Mesendoderm (in vitro differentiated cells): ENCODE measurements at places on chromosomes 16 and 17.

DNA sequence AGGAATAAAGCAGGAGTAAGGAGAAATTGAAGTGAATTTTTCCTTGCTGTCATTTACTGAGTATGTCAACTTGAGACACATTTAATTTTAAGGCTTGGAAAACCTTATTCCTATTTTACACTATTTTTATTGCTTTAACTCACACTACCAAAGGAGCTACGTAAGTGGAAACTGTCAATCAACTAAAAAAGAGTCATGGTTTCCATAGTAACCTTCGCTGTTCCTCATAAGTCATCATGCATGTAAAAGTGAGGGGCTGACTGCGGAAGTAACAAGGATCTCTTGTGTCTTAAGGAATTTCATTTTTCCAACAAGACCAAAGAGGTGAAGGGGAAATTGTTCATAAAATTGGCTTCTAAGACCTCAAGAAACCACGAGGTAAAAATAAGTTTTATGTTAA is 516.2 kb upstream of the CA10 start:
- no peaks in the 10 kb centered on the region for H3K36me3 ChIP-seq
- no peak overlapping the region for H3K27ac ChIP-seq
- H3K4me3 ChIP-seq, result no peak overlapping the region
- H3K27me3 ChIP-seq, result no peaks in the 10 kb centered on the region
- no peaks in the 10 kb centered on the region for H3K4me1 ChIP-seq

DNA sequence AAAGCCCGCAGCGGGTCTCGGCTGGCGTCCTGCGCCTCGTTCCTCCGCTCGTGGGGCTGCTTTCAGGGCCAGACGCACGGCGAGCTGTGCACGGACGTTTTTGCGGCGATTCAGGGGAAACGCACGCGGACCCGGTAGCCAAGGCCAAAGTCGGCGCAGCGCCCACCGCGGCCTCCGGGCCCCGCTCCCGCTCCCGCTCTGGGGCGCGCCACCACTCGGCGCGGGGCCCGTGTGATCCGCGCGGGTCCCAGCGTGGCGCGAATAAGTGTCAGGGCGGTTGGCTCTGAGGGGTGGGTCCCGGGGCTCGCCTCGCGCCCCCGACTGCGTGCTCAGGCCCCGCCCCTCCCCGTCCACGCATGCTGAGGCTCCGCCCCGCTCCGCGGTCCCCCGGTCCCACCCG is 694 bp upstream of the TBCD start:
- DNase-seq, result peak; percentile 49
- no peak overlapping the region for H3K27ac ChIP-seq
- peaks cover 2% of the 10 kb centered on the region for H3K36me3 ChIP-seq
- no peaks in the 10 kb centered on the region for H3K27me3 ChIP-seq
- H3K4me1 ChIP-seq, result peaks cover 10% of the 10 kb centered on the region

GRCh38 chr17:57868007-57868909 is 18.4 kb upstream of the MRPS23 start:
- peak overlapping the region; percentile 60 for H3K27ac ChIP-seq
- H3K4me3 ChIP-seq, result no peak overlapping the region
- peaks cover 5% of the 10 kb centered on the region for H3K4me1 ChIP-seq
- DNase-seq, result peak; percentile 93
- H3K36me3 ChIP-seq, result no peaks in the 10 kb centered on the region

GRCh38 chr16:11848842-11849241 is 2.5 kb downstream of the RSL1D1 start:
- H3K27ac ChIP-seq, result no peak overlapping the region
- DNase-seq, result no peak
- no peak overlapping the region for H3K4me3 ChIP-seq
- no peaks in the 10 kb centered on the region for H3K4me1 ChIP-seq
- H3K27me3 ChIP-seq, result no peaks in the 10 kb centered on the region

DNA sequence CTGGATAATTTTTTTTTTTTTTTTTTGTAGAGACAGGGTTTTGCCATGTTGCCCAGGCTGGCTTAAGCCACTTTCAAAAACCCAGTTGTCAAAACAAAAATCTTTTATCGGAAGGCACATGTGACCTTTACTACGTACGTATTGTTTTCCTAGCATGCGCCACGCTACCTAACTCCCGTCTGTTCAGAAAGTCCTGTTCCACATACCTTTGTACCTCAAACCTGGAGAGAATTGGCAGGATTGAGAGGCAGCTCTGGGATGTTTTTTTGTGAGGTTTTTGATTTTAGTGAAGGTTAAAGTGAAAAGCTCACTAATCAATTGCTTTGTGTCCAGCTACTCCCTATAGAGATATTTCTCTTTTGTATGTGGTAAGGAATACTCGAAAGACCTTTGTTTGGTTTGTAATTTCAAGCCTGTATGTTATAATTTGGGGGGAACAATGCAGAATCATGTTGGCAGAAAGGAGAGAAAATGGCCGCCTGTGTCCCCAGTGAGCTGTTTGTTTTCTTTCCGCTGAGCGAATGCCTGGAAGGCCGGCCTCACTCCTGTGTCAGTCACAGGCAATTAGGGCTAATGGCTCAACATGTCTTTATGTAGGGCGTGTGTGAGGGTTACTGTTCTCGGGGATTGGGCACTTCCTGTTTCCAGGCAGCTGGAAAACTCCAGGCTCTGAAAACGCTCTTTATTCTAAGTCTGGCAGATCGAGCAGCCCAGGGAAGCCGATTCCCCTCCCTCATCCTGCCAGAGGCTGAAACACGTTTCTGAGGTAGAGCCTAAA is 60.8 kb upstream of the CLEC18A start:
- H3K27ac ChIP-seq, result peak overlapping the region; percentile 54
- H3K4me3 ChIP-seq, result no peak overlapping the region
- peaks cover 3% of the 10 kb centered on the region for H3K4me1 ChIP-seq

DNA sequence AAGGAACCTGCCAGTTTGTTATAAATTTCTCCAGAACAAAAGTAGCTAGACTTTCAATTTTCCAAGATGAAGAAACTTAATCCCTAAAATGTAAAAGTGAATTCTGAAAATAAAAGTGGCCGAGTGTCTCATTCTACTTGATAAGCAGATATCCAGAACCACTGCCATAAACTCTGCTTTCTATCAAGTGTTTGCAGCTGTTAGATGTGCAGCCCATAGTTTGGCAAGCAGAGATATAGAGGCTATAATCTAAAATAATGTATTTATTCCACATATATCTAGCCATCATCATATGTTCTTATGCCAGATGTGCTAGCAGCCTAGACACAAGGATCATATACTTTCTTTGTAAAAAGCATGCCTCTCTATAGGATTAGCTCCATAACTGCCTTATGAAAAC is 14.7 kb upstream of the FBXL20 start:
- DNase-seq, result no peak
- H3K27me3 ChIP-seq, result no peaks in the 10 kb centered on the region
- H3K27ac ChIP-seq, result no peak overlapping the region
- H3K4me3 ChIP-seq, result no peak overlapping the region

DNA sequence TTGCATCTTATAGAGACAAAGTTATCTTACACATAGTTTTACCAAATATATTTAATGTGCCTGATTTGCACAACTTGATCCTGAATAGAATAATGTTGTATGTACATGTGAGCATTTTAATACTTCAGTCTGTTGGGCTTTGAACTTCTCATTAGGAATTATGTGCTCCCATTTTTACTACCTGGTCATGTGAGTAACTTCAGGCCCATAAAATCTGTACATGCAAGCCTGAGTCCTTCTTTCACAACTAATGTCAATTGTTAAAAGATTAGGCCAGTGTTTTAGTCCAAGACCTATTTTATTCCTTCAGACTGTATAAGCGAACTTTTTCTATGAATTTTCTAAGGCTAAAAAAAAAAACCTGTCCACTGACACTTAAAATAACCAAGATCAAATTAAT is 715.4 kb downstream of the CDH8 start:
- H3K36me3 ChIP-seq, result no peaks in the 10 kb centered on the region
- H3K27me3 ChIP-seq, result no peaks in the 10 kb centered on the region
- DNase-seq, result no peak
- no peaks in the 10 kb centered on the region for H3K4me1 ChIP-seq
- no peak overlapping the region for H3K4me3 ChIP-seq

GRCh38 chr16:142405-142967 is 4.0 kb upstream of the NPRL3 start:
- DNase-seq, result no peak
- no peaks in the 10 kb centered on the region for H3K36me3 ChIP-seq
- no peaks in the 10 kb centered on the region for H3K27me3 ChIP-seq
- H3K4me1 ChIP-seq, result no peaks in the 10 kb centered on the region
- no peak overlapping the region for H3K4me3 ChIP-seq

DNA sequence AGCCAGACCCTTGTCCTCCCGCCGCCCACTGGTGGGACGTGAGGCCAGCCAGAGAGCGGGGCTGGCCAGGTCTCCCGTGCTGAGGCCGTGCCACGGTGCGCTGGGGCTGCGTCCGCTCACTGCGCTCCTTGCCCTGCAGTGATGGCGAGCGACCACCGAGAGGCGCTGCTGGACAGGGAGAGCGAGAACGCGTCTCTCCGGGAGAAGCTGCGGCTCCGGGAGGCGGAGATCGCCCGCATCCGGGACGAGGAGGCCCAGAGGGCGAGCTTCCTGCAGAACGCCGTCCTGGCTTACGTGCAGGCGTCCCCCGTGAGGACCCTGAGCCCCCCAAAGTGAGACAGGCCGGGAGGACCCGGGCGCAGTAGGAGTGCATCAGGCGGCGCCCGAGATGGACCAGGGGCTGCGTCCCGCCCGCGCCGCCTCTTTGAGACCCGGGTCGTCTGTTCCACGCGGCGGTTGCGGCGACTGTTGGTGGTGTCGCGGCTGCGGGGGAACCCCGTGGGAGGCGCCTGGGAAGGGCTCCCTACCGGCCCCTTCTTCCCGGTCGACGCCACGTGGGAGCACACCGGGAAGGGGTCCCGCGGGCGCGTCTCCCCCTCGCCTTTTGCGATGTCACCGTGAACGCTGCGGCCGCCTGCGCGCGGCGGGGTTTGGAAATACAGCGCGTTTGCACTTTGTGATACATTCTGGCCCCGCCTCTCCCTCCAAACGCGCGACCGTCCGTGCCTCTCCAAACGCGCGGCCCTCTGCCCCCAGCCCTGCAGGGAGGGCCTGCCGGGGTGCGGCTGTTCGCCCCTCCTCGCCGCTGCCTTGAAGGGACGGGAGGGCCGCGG is 792 bp upstream of the RAC3 start:
- H3K36me3 ChIP-seq, result no peaks in the 10 kb centered on the region
- DNase-seq, result peak; percentile 83
- H3K27me3 ChIP-seq, result no peaks in the 10 kb centered on the region
- H3K4me3 ChIP-seq, result peak overlapping the region; percentile 37

DNA sequence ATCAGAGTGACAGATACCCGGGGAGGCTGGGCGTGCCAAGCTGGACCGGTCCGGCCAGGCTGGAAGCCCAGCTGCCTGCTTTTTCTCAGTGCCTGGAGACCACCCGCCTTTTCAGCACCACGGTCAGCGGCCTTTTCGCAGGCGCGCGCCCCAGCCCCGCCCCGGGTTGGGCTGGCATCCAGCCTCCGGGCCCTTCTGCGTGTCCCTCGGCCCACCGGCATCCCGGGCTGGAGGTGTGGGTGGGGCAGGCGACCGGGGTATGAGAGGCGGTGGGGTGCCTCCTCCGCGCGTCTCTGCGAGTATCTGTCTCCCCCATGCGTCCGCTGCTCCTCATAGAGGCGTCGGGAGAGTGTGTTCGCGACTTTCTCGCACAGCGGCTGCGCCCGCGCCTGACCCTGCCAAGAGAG is 102.5 kb downstream of the MRM1 start:
- H3K4me1 ChIP-seq, result no peaks in the 10 kb centered on the region
- DNase-seq, result peak; percentile 71
- H3K27ac ChIP-seq, result no peak overlapping the region
- peaks cover 4% of the 10 kb centered on the region for H3K27me3 ChIP-seq
- no peaks in the 10 kb centered on the region for H3K36me3 ChIP-seq

GRCh38 chr16:57032931-57033330 is 43.6 kb downstream of the NLRC5 start:
- no peak overlapping the region for H3K4me3 ChIP-seq
- no peaks in the 10 kb centered on the region for H3K27me3 ChIP-seq
- no peaks in the 10 kb centered on the region for H3K4me1 ChIP-seq
- no peak for DNase-seq

- no peaks in the 10 kb centered on the region for H3K36me3 ChIP-seq
- H3K27ac ChIP-seq, result no peak overlapping the region
Measured at GRCh38 chr17:193426-193810, 12.0 kb upstream of the DOC2B start.

DNA sequence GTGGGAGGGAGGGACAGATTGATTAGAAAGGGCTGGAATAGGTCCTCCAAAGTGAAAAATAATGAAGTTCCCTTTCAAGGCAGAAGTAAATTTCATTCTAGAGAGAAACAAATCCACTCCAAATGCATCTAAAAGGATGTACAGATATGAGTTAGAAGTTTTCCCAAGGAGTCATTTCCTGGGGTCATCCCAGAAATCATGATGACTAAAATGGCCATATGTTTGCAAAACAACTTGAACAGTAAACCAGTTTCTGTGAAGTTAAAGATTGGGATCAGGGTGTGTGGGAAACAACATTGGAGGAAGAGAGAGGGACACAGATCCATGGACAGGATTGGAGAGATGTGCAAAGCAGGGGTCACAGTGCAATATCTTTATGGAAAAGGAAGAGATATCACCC is 32.5 kb upstream of the ARHGAP44 start:
- no peak for DNase-seq
- H3K4me1 ChIP-seq, result no peaks in the 10 kb centered on the region
- H3K27me3 ChIP-seq, result no peaks in the 10 kb centered on the region
- H3K4me3 ChIP-seq, result no peak overlapping the region
- H3K36me3 ChIP-seq, result no peaks in the 10 kb centered on the region
- H3K27ac ChIP-seq, result no peak overlapping the region

DNA sequence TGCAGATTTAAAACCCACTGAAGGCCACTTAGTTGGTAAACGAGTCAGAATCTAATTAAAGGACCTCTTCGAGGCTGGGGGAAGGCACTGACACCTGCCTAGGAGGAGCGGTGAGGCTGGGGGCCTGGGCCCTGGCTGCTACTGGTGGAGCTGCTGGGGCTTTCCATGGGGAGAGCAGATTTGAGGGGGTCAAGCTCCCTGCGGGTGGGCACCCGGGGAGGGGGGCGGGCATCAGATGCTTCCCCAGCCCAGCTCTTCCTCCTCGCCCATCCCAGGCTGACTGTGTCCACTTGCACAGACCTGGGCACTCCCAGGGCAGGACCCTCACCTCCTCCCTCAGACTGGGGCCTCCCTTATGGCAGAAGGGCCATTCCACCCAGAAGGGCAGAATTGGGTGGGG is 19.0 kb downstream of the SRCIN1 start:
- no peaks in the 10 kb centered on the region for H3K36me3 ChIP-seq
- H3K27me3 ChIP-seq, result no peaks in the 10 kb centered on the region
- DNase-seq, result no peak
- peaks cover 2% of the 10 kb centered on the region for H3K4me1 ChIP-seq
- H3K27ac ChIP-seq, result no peak overlapping the region
- H3K4me3 ChIP-seq, result no peak overlapping the region
